ENCODE measurements at places on chromosomes 3 and 15. TPM values are rescaled to one million over a fixed set of nuclear protein-coding genes. Genes with fewer than 3 reads are reported as not detected.
A peak's percentile ranks its signal among the peaks of the same experiment; 100 is the strongest.

RASGRP1 gene
- total RNA-seq: 0.26 TPM

DNA sequence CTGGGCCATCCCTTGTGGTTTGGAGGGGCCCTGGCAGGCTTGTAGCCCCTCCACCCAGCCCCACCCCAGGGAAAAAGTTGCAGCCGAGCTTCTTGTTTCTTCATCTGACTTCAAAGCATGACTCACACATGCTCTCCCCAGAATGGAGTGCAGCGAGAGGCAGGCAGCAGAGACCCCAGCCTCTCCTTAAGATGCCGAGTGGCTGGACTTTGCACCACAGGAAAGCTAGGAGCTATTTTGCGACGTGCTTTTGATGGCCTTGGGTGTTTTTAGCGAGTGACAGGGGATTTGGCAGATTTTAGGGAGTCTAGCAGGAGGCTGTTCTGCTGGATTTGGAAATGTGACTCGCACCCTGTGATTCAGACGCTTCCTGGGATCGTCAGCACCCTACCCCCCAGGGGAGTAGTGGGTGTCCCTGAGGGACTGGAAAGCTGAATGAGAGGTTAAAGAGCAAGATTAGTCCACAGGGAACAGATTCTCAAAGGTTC, 14.2 kb downstream of the BAHD1 start:
- no peak overlapping the region for H3K4me3 ChIP-seq
- peak overlapping the region; percentile 69 for H3K27ac ChIP-seq
- H3K36me3 ChIP-seq: no peaks in the 10 kb centered on the region
- H3K4me1 ChIP-seq: peaks cover 40% of the 10 kb centered on the region
- DNase-seq: no peak

GRCh38 chr3:127750226-127751031, 71.9 kb downstream of the MGLL start:
- no peaks in the 10 kb centered on the region for H3K27me3 ChIP-seq
- H3K27ac ChIP-seq: peak overlapping the region; percentile 96
- H3K4me1 ChIP-seq: peaks cover 69% of the 10 kb centered on the region

DNA sequence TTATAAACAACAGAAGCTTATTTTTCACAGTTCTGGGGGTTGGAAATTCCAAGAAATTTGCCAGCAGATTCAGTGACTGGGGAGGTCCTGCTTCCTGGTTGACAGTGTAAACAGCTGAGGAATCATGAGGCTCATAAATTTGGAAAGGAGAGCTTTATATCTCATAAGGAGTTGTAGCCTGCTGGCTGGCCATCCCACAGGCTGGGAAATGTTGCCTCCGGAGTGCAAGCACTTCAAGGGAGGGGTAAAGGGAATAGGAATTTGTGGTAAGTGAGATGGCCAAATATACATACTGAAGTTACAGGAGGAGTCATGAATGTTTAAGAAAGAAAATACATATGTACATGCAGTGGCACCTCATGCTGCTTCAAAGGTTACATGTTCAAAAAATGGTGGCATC, 217.2 kb upstream of the CBLB start:
- no peak for DNase-seq
- H3K27ac ChIP-seq: no peak overlapping the region
- no peaks in the 10 kb centered on the region for H3K27me3 ChIP-seq

DNA sequence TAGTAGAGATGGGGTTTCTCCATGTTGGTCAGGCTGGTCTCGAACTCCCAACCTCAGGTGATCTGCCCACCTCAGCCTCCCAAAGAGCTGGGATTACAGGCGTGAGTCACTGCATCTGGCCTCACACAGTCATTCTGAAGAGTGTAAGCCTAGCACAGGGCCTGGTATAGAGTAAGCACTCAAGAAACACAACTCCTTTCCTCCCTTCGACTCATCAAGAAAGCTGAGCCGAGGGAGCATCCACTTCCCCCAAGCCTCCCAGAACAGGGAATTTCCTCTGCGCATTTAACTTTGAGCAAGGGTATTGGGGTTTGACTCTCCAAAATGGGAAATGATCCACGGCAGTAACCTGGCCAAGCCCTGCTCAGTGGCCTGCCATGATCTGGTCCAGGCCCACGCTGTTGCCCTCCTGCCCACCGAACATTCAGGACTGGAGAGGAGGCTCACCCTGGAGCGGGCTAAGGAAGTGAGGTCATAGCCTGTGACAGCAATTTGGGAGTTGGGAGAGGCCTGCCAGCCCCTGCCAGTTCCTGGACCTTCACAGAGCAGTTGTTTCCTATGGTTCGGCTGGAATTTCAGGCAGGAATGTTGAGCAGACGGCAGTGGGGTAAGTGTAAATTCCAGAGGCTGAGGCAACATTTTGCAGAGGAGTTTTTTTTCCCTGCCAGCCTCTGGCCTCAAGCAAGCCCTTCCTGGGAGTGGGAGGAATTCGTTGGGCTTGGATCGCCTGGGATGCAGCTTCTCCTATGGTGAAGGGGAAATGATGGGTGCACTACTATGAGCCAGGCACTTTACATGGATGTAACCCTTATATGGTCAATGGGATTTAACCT, 21.2 kb upstream of the SMAD3 start:
- no peaks in the 10 kb centered on the region for H3K36me3 ChIP-seq
- DNase-seq: no peak
- H3K4me3 ChIP-seq: no peak overlapping the region
- peaks cover 50% of the 10 kb centered on the region for H3K4me1 ChIP-seq

DNA sequence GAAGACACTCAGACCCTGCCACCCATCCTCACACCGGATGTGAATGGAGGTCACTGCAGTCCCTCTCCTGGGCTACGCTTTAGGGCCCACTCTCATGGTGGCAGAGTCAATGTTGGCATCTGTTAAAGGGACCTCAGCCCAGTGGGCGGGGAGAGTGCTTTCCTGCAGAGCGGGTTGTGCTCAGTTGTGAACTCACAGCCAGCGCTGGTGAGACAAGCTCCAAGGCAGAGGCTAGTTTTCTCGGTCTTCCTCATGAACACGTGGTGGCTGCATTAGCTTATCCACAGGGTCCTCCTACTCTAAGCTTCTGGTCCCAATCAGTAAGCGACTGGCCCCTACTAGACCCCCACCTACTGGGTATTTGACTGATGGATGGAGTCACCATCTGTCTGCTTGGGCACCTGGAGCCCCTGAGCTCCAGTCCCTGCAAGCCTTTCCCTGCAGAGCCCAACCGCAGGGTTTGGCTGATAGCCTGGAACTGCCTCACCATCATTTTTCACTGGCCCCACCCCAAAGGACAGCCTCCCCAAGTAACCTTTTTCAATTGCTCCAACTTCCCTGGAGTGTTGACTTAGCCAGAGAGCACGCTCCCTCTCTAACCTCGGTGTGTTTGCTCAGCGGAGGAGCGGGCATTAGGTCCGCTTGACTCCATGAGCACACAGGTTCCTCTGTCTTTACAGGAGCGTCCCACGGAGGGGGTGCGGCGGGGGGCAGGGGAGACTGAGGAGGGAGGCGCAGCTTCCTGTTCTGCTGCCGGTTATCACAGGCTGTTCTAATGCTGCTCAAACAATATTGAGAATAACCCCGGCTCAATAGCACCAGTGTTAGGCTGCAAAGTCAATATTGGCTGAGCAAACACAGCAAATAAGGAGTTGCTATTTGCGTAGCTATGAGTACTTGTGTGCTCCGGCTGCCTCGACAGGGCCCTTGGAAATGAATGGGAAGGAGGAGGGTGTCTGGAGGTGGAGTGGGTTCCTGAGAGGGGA, 141.7 kb downstream of the RPLP1 start:
- H3K27me3 ChIP-seq: peaks cover 59% of the 10 kb centered on the region
- H3K27ac ChIP-seq: peak overlapping the region; percentile 20
- no peak for DNase-seq
- H3K36me3 ChIP-seq: no peaks in the 10 kb centered on the region

GOLGA6A gene
- total RNA-seq: 0.21 TPM

BOC gene
- total RNA-seq: 17.9 TPM

DNA sequence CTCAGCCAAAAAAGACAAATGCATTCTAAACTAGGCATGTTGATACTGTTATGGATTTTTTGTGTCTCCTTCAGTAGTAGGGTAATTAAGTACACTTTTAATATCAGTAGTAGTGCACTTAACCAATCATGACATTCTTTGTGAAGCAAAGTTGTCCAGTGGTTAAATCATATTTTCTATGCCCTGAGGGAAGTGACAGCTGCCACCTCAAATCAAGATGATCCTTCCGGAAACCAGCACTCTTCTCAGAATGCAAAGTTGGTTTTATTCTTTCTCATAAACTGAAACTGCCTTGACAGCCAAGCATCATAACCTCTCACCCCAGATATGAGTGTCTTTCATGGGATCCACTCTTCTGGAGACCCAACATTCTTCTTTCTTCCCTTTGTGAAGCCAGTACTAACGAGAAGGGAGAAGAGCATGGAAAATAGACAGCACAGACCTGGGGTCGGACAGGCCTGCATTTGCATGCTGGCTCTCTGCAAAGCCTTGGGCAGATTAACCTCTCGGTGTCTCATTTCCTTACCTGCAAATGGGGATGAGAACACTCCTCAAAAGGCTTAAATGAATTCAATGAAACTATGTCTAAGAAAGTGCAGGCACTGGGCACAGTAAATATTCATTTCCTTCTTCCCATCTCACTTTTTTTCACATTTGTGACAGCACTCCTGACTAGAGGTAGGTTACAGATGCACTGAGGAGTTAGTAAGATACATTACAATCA, 13.2 kb downstream of the AAGAB start:
- no peak overlapping the region for H3K4me3 ChIP-seq
- H3K36me3 ChIP-seq: peaks cover 14% of the 10 kb centered on the region
- peak overlapping the region; percentile 24 for H3K27ac ChIP-seq
- H3K27me3 ChIP-seq: no peaks in the 10 kb centered on the region
- DNase-seq: no peak
- peaks cover 54% of the 10 kb centered on the region for H3K4me1 ChIP-seq
